Posterior cingulate gyrus (tissue), 11 donors: ENCODE measurements at places on chromosomes 3 and 15.

- DNase-seq = no peak
Measured at GRCh38 chr3:67649681-67650080, 4.7 kb downstream of the SUCLG2 start.

GRCh38 chr3:71463617-71464016 is 119.9 kb downstream of the FOXP1 start:
- no peak for DNase-seq

GRCh38 chr3:49883998-49884397 is 14.3 kb upstream of the CAMKV start:
- no peak for DNase-seq

DNA sequence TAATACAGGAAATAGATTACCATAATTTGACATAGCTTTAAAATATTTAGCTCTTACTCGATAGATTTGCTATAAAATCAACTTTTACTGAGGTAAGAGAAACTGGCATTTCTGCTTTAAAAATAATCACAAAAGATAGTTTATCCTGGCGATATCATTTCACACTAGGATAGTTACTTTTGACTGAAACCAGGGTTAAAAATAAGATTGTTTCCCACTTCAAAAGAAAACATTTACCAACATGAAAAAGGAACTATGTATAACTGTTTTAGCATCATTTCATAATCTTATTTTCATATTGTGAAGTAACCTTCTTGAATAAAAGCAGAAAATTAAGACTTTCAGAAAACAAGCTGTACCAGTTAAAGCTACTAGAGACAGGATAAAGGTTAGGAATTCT is 15.3 kb downstream of the PSMD6 start:
- DNase-seq = no peak

DNA sequence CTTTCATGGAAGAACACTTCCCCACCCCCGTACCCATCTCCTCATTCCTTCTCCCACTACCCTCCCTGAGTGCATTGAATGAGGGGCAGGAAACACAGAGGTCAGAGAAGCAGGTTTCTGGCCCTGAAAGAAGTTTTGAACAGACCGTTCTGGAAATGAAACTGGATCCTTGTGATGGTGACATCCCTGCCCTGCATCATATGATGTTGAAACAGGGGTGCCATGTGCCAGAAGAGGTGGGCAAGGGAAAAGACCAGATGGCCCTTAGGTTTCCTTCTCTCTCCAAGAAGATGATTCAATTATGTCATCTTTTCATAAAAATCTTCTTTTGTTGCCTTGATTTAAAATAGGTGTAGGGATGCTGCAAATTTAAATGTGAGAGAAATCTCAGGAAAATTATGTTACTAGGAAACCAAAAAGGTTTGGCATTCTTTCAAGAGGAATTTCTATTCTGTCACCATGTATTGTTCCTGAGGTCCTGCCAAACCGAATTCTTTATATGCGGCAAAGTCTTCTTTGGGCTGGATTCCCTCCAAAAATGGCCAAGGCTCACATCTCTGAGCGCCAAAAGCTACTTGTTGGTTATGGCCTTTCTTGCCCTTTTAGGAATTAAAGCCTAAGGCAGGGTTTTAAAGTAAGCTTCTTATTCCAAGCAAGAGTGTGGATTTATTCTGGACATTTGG is 19.9 kb upstream of the TNFAIP8L3 start:
- no peak for DNase-seq

GRCh38 chr15:89138999-89139612 is 50.9 kb downstream of the ABHD2 start:
- DNase-seq = no peak

- no peak for DNase-seq
Measured at GRCh38 chr15:35693286-35693685, 147.3 kb upstream of the DPH6 start.

- peak; percentile 52 for DNase-seq
Measured at GRCh38 chr15:33994005-33994615, 25.8 kb downstream of the CHRM5 start.

DNA sequence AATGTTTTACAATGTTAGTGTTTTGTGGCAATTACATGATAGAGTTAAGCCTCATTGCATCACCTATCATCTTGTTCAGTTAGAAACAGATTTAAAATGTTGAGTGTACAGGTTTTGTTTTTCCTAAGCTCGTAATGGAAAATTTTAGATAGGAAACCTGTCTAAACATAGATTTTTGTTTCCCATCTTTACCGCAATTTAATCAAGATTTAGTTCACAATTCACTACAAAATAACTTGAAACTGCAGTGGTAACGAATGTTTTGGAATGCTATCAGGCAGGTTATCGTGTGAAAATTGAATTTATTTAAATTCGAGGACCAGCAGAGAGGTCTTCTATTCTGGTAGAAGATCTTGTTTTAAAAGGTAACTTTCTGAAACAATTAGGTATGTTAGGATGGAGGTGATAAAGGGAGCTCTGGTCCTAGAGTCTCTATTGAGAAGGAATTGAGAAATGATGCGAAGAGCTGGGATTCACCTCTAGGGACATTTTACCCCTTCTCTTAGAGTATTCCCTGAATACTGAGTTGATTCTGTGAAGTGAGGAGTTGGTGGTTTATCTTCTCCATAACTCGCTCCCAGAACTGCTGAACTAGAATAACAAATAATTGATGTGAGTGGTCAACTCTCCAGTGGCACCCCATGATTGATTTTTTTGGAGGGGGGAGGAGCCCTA is 1.4 kb downstream of the DOCK3 start:
- no peak for DNase-seq

GRCh38 chr3:40366203-40367162 is 20.5 kb upstream of the ENTPD3 start:
- DNase-seq = no peak

DNA sequence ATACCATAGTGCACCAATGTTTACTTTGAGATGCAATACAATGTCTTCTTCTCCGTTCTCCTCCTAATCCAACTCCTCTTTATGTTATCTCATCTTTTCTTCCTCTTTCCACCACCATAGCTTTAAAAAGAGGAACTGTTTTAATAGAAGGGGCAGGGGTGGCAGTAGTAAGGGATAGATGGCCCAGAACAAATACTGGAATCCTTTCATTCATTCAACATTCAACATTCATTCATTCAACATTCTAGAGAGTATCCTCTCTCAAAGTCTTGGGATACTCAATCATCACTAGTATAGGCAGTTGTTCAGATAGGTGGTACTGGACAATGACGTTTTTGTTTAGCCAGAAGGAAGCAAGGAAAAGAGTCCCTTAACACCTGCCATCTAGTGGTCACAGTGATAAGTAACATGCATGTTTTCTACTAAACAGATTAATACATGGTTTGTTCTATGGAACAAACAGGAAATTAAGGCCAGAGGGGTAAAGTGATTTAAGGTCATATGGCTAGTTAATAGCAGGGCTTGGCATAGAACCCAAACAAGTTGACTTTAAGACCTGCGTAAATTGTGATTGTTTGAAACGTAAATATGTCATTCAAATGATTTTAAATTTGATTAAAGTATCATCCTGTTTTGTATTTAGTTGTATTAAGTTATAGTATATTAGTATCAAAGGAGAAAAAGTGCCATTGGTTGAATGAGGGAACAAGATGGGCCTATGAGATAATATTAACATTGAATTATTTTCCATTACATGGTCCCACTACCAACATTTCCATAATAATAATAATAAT is 26.9 kb upstream of the EHHADH start:
- no peak for DNase-seq

DNA sequence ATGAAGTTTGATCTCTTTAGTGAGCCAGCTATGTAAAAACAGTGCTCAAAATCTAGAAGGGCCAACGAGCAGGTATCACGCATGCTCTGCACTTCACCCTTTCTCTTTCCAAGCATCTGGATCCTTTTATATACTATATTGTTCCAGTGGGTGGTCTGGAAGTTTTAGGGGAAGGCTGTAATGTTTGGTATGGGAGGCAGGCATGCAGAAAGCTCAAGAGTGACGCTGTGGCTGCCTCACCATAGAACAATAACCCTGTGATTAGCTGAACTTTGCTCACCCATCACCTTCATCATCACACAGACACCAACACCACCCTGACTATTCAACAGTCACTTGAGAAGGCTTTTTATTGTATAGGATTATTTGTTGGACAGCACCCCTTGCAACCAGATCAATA is 81.6 kb downstream of the FBN1 start:
- no peak for DNase-seq

GRCh38 chr15:93968773-93969172 is 262.6 kb upstream of the MCTP2 start:
- no peak for DNase-seq

GRCh38 chr3:192857260-192857661 is 60.4 kb downstream of the MB21D2 start:
- no peak for DNase-seq

DNA sequence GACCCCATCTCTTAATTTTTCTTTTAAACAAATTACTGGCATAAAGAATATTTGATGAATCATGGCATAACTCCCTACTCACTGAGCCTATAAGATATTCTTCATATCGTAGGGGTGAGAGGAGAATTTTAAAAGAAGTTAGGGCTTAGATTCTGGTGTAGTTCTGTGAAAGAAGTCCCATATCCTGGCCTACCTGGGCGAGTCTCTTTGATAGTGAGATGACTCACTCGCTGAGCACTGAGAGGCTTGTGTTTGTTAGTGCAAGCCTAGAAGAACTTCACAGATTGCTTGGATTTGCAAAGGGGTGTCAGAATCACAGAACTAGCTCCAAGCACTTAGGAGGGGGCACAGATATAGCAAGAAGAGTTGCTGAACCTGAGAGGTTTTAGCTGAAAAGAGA is 133.8 kb upstream of the TMC3 start:
- DNase-seq = no peak

DNA sequence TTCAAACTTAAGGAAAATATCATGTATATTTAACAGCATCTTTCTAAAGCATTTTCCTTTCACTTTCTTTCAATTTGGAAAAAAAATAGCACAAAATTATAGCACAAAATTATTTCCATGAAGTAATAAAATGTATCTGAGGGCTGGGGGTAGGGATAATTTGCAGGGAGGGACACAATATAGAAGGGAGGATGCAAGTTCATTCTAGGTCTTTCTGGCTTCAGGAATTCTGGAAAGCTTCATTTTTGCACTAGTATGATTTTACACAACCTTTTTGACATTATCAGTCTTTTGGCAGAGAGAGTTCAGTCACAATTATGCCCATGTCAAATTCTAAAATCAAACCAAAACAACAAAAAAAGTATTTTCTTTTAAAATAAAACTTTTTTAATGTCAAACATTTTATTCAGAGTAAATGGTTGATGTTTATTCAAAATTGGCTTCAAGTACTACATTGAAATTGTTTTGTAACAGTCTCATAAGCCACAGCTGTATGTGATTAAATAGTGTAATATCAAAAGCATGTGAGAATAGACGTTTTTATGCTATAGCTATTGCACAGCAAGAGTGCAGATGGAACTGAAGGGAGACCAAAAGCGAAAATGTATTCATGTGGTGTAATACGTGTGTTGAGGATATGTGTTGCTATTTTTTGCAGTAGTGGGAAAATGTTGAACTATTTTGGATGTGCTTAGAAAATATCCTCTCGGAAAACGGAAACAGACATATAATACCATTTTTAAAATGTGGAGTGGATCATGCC is 5.8 kb downstream of the RBMS3 start:
- DNase-seq = no peak

GRCh38 chr3:156751461-156752025 is 74.6 kb upstream of the LEKR1 start:
- no peak for DNase-seq

GRCh38 chr3:149625795-149626194 is 32.0 kb downstream of the WWTR1 start:
- no peak for DNase-seq

GRCh38 chr3:45092132-45093031 is 53.8 kb downstream of the CDCP1 start:
- no peak for DNase-seq

DNA sequence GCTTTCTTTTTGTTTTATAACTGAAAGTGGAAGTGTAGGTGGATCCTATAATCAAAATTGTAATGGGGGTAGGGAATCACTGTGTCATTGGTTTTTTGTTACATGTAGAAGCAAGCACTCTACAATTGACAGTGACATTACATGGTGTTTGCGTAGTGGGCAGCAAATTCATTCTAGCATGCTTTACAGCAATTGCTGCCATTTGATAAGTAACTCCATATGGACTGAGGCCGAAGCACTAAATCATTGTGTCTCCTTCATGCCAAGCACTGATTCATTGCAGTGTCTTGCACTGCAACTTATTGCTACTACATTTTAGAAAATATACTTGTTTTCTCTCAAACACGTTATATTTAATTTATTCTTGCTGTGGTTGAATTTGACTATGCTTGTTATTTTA is 933.9 kb downstream of the NSUN3 start:
- DNase-seq = no peak

DNA sequence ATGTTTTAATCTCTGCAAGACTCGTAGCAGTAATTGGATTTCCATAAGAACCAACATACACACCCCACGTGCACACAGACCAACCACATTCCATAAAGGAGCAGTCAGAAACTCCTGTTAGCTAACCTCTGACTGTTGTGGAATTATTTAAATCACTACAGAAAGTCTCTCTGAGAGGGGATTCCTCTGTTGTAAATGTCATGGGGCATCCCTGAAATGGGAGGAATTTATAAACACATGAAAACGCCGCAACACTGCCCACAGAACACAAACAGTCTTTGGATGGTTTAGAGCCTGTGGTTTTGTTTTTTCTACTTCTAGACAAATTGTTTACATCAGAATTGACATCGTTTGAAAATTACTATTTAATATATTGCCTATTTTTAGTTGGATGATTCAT is 740.1 kb upstream of the GRM7 start:
- DNase-seq = no peak

- DNase-seq = no peak
Measured at GRCh38 chr3:188240189-188240981, 86.4 kb downstream of the LPP start.

DNA sequence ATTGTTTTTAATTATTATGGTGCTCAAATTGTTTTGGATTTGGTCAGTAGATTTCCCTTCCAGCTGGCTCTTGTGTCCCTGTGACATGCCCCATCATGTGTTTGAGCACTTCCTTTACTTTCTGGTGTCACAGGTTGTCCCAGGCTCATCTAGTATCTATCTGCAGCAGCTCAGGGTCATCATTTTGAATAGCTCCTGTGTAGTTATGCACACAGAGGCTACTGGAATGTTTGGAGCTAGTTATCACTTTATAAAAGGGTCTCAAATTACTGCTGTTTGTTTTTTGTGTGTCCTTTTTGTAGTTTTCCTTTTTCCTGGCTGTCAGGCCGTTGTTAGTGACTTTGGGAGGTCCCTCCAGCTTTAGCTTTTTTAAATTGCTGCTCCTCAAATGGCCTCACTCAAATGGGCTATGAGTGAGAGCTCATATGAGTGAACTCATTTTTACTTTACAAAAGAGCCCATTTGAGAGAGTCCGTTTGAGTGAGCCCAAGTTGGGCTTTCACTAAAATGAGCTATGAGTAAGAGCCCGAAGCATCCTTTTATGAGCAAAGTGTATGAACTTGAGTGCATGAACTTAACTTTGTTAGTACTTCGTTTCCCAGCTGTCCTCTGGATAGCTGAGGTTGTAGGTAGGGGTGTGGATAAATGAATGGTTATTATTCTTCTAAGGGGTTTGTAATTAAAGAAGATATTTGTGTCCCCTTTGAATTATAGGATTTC is 43.8 kb downstream of the SQOR start:
- no peak for DNase-seq

GRCh38 chr3:60917141-60917540 is 334.1 kb downstream of the FHIT start:
- DNase-seq = no peak
